ENCODE measurements at places on chromosomes 7 and 10.

DNA sequence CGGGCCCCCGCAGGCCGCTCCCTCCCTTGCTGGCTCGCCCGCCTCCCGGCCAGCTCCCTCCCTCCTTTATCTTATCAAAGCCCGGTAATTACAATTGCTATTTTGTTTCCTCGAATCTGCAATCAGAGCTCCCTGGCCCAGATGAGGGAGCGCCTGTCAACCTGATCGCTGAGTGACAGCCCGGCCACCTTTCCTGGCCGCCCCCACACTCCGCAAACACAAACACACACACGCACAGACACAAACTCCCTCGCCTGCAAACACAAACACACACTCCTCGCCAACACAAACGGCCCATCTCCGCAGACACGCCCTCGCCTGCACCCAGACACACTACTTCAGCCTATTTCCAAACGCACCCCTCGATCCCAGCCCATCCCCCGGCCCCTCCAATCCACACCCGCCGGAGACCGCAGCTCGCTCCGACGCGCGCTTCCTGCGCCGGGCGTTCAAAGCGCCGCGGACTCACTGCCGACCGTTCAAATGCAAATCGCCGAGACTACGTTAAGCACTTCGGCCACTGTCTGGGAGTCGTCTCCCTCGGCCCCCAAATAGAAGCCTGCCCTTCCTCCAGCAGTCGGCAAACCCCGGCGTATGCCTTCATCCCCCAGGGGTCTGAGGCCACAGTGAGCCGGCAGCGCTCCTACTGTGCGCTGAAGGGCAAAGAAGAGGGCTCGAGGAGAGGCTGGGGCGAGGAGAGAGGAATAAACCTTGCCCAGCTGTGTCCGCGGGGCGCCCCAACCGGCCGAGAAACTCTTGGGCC, 3.0 kb upstream of the FGF8 start:
- DNase-seq: no peak

DNA sequence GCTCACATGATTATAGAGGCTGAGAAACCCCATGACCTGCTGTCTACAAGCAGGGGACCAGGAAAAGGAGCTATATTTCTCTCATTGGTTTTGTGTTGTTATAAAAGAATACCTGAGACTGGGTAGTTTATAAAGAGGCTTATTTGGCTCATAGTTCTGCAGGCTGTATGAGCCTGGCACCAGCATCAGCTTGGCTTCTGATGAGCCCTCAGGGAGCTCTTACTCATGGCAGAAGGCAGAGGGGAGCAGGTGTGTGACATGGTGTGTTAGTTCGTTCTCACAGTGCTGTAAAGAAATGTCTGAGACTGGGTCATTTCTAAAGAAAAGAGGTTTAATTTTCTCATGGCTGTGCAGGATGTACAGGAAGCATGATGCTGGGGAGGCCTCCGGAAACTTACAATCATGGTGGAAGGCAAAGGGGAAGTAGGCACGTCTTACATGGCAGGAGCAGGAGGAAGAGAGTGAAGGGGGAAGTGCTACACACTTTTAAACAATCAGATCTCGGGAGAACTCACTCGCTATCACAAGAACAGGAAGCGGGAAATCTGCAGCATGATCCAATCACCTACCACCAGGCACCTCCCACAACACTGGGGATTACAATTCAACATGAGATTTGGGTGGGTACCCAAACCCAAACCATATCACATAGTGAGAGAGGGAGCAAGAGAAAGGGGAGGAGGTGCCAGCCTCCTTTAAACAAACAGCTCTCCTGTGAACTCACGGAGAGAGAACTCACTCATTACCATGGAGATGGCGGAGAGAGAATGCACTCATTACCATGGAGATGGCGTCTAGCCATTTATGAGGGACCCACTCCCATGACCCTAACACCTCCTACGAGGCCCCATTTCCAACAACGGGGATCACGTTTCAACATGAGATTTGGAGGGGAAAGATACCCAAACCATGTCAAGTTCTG, 133.4 kb downstream of the JCAD start:
- DNase-seq: no peak

DNA sequence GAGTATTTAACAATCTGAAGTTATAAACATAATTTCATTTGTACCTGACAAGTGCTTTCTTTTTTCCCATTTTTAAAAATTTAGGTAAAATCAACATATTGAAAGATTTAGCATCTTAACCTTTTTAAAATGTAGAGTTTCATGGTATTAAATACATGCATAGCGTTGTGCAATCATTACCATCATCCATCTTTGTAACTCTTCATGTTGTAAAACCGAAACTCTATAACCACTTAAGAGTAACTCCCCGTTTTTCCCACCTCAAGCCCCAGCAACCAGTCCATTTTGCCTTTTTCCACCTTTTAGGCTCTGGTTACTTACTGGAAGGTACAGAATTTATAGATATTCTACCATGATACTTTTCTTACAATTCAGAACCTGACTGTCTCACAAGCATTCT, 892.5 kb downstream of the DNAJB9 start:
- no peak for DNase-seq

- no peak for DNase-seq
These were observed 57.6 kb downstream of the VOPP1 start for GRCh38 chr7:55514546-55515265.

- DNase-seq: no peak
These were observed 30.5 kb downstream of the HHEX start for GRCh38 chr10:92719991-92720830.

DNA sequence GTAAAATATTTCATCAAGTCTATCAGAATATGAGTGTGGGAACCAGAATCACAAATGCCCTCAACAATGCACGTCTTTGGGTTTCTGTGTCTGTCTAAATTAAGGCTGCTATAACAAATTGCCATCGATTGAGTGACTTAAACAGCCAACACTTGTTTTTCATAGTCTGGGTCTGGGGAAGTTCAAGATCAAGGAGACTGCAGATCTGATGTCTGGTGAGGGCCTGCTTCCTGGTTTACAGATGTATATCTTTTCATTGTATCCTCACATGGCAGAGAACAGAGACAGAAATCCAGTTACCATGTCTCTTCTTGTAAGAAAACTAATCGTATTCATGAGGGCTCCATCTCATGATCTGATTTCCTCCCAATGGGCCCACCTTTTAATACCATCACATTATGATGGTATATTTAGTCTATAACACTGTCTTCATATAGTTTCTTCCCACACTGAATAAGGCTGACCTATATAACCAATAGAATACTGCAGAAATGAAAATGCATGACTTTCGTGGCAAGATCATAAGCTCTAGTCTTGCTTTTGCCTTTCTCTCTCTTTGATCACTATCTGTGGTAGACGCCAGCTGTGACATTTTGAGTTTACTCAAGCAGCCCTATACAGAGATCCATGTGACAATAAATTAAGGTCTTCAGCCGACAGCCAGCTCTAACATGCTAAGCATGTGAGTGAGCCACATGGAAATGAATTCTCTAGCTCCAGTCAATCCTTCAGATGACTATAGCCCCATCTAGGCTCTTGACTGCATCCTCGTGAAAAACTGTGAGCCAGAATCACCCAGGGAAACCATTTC, 51.9 kb downstream of the THSD7A start:
- no peak for DNase-seq

DNA sequence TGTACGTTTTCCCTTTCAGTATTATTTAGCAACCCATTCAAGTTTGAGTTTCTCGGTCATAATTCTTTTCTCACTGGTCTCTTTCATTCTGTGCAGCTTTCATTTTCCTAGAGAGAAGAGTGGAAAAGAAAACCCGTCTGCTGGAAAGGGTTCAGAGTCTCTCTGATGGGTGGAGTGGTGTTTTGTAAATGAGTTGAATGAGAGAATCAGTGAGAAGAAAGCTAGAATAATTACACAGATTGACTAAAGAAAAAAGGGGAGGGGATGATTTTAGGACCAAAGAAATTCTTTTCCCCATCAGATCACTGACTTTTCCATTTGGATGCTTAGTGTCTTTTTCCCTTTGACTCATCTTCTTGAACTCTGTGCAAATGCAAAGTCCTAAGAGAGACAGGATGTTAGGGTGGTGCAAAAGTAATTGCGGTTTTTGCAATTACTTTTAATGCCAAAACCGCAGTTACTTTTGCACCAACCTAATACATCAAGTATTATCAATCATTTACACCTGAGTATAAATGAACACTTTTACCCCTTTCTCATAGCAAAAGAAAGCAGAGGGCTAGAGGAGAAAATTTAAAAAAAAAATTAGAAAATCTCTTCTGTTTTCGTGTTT, 242.1 kb upstream of the SP4 start:
- no peak for DNase-seq

DNA sequence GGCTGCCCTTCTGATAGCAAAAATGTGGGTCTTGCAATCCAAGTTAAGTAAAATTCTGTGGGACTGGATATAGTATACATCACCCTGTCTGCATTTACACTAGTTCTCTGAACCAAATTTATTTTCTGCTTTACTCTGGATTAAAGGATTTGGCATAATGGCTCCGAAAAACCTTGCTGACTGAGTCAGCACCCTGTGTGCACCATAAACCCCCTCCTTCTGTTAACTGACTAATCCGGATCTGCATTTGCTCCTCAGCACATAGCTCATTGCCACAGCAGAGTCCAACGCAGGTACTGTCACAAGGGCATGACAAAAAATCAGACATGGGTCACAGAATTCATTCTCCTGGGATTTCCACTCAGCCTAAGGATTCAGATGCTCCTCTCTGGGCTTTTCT, 1.3 kb downstream of the OR2A5 start:
- DNase-seq: no peak

DNA sequence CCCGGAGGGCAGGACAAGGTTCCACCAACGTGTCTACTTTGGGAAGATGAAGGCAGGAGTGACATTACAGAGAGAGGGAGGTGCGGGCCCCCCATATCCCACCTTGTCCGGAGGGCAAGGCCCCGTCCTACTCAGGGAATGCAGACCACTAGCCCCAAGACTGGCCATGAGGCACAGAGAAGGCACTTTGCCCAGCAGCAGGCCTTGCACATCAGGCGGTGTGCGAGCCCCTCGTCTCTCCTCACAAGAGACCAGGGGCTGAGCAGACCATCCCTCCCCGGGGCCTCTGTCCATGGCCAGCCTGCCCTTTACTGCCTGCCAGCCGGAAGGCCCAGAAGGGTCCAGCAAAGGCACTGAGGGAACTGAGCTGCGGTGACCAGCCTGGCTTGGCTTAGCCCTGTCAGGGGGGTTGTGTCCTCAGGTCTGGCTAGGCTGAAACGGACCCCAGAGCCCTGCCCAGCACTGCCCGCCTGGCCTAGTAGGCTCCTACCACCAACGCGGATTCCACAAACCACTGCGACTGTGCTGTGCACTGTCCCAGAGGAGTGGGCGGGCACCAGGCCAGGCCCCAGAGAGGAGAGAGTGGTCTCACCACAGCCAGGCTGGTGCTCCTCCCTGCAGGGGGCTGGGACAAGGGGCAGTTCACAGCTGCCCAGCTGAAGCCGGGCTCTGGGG, 16.7 kb downstream of the CAMK2B start:
- no peak for DNase-seq
